Stimulated activated CD4-positive, alpha-beta T cell treated with anti-CD3 and anti-CD28 coated beads, Interleukin-15, amount 100 ng/mL, for 48 hours (primary cell): ENCODE measurements at places on chromosomes 6 and 20.

GRCh38 chr20:10466855-10467254, 31.8 kb downstream of the SLX4IP start:
- no peak for DNase-seq

- no peak for DNase-seq
Observed at GRCh38 chr6:65000815-65001214, 706.2 kb downstream of the EYS start.

GRCh38 chr6:328136-328670, 35.9 kb downstream of the DUSP22 start:
- DNase-seq, result no peak

- no peak for DNase-seq
Observed at GRCh38 chr20:45974896-45975565, 3.0 kb upstream of the ZNF335 start.

GRCh38 chr20:4956200-4956810, 45.0 kb downstream of the SLC23A2 start:
- no peak for DNase-seq

- DNase-seq, result no peak
Observed at GRCh38 chr6:46378882-46379416, 112.3 kb downstream of the RCAN2 start.
